ENCODE measurements at places on chromosomes 2 and 18. TPM values are rescaled to one million over a fixed set of nuclear protein-coding genes. Genes with fewer than 3 reads are reported as not detected.
A peak's percentile ranks its signal among the peaks of the same experiment; 100 is the strongest.

The TSGA10 gene
- 7.5 TPM for total RNA-seq

The CRYBA2 gene
- not detected for total RNA-seq

The STEAP3 gene
- total RNA-seq: 44.8 TPM

The OSBPL1A gene
- total RNA-seq: 50.5 TPM

The LYG1 gene
- 0.23 TPM for total RNA-seq

The UGT1A10 gene
- total RNA-seq: not detected

The PDE6D gene
- 31.4 TPM for total RNA-seq

The CFC1 gene
- total RNA-seq: not detected

- no peaks in the 10 kb centered on the region for H3K36me3 ChIP-seq
- no peak overlapping the region for H3K27ac ChIP-seq
- DNase-seq: no peak
- H3K4me3 ChIP-seq: no peak overlapping the region
These were observed 200.6 kb downstream of the NAPG start for GRCh38 chr18:10726198-10727068.

DNA sequence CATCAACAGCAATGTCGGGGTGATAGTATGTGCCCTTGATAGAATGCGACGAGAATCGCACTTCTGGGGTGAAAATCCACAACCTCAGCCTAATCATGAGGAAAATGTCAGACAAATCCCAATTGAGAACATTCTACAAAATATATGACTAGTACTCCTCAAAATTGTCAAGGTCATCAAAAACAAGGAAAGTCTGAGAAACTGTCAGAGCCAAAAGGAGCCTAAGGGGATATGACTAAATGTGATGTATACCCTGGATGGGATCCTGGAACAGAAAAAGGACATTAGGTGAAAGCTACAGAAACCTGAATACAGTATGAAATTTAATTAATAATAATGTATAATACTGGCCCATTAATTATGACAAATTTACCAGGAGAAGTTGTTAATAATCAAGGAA lies 7.6 kb upstream of the CACNB4 start:
- no peaks in the 10 kb centered on the region for H3K4me1 ChIP-seq
- no peaks in the 10 kb centered on the region for H3K27me3 ChIP-seq
- no peak for DNase-seq
- H3K4me3 ChIP-seq: no peak overlapping the region
- H3K36me3 ChIP-seq: no peaks in the 10 kb centered on the region
- no peak overlapping the region for H3K27ac ChIP-seq

DNA sequence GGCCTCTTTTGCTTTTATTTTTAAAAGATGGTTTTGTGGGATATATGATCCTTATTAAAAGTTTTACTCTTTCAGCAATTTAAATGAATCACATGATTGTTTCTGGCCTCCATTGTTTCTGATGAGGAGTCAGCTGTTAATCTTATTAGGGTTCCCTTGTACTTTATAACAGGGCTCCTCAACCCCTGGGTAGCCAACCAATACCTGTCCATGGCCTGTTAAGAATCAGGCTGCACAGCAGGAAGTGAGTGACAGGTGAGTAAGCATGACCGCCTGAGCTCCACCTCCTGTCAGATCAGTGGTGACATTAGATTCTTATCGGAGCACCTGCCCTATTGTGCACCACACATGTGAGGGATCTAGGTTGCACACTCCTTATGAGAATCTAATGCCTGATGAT lies 45.1 kb upstream of the FAM98A start:
- H3K36me3 ChIP-seq: no peaks in the 10 kb centered on the region
- no peak overlapping the region for H3K4me3 ChIP-seq
- no peak overlapping the region for H3K27ac ChIP-seq
- H3K27me3 ChIP-seq: no peaks in the 10 kb centered on the region
- no peaks in the 10 kb centered on the region for H3K4me1 ChIP-seq

DNA sequence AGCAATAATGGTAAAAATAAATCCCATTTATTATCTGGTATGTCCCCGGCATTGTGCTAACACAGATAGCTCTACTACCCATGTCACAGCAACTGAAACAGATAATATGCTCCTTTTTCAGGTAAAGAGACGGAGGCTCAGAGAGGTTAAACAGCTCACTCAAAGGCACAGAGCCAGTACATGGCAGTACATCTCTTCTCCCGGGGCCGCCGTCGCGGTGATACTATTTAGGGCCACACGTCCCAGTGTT lies 693 bp upstream of the PDK1 start:
- H3K27me3 ChIP-seq: no peaks in the 10 kb centered on the region
- peak overlapping the region; percentile 91 for H3K4me3 ChIP-seq
- H3K4me1 ChIP-seq: peaks cover 23% of the 10 kb centered on the region
- peak overlapping the region; percentile 87 for H3K27ac ChIP-seq
- DNase-seq: no peak

GRCh38 chr18:9482790-9483189 lies 7.5 kb downstream of the RALBP1 start:
- H3K4me3 ChIP-seq: no peak overlapping the region
- H3K4me1 ChIP-seq: no peaks in the 10 kb centered on the region
- no peak overlapping the region for H3K27ac ChIP-seq
- no peaks in the 10 kb centered on the region for H3K27me3 ChIP-seq

- H3K27ac ChIP-seq: peak overlapping the region; percentile 76
- H3K27me3 ChIP-seq: no peaks in the 10 kb centered on the region
- peaks cover 2% of the 10 kb centered on the region for H3K36me3 ChIP-seq
- DNase-seq: no peak
These were observed 657 bp upstream of the BIN1 start for GRCh38 chr2:127107622-127107999.

GRCh38 chr2:62042944-62043343 lies 137.5 kb downstream of the COMMD1 start:
- H3K4me1 ChIP-seq: no peaks in the 10 kb centered on the region
- no peak overlapping the region for H3K27ac ChIP-seq
- H3K36me3 ChIP-seq: no peaks in the 10 kb centered on the region
- H3K4me3 ChIP-seq: no peak overlapping the region
- H3K27me3 ChIP-seq: no peaks in the 10 kb centered on the region
- no peak for DNase-seq

GRCh38 chr2:220226076-220226475 lies 598.6 kb downstream of the SLC4A3 start:
- no peak overlapping the region for H3K4me3 ChIP-seq
- peaks cover 6% of the 10 kb centered on the region for H3K4me1 ChIP-seq
- peak overlapping the region; percentile 81 for H3K27ac ChIP-seq
- DNase-seq: no peak
- no peaks in the 10 kb centered on the region for H3K36me3 ChIP-seq

GRCh38 chr2:218962859-218963492 lies 3.5 kb downstream of the CDK5R2 start:
- no peaks in the 10 kb centered on the region for H3K27me3 ChIP-seq
- H3K27ac ChIP-seq: no peak overlapping the region
- H3K36me3 ChIP-seq: no peaks in the 10 kb centered on the region
- 0 out of 2 replicates have a peak, but pooled peaks cover 4% of the 10 kb centered on the region for H3K4me1 ChIP-seq
- H3K4me3 ChIP-seq: no peak overlapping the region

DNA sequence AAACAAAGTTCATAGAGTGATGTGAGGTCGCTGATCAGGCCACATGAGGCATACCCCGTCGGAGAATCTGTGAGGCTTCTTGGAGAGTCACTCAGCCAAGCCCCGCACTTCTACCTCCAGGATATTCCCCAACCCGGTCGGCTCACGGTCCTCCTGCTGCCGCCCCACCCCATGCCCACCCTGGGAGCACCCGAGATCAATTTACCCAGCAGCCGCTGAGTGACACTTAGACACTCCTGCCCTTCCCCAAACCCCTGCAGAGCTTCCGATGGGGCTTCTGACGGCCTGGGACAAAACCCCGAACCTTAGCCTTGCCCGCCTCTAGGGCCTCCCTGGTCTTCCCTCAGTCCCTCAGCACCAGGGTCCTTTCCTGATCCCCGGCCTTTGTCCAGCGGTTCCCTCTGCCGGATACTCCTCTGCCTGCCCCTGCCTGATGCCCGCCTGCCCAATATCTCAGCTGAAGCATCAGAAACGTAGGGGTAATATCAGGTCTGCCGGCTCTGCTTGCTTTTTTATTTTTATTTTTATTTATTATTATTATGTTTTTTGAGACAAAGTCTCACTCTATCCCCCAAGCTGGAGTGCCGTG lies 18.9 kb upstream of the OTOS start:
- H3K27ac ChIP-seq: no peak overlapping the region
- no peak overlapping the region for H3K4me3 ChIP-seq
- DNase-seq: no peak
- no peaks in the 10 kb centered on the region for H3K27me3 ChIP-seq
- no peaks in the 10 kb centered on the region for H3K4me1 ChIP-seq

GRCh38 chr2:40332191-40332826 lies 119.6 kb downstream of the SLC8A1 start:
- no peak overlapping the region for H3K4me3 ChIP-seq
- no peaks in the 10 kb centered on the region for H3K27me3 ChIP-seq
- H3K27ac ChIP-seq: no peak overlapping the region
- no peaks in the 10 kb centered on the region for H3K36me3 ChIP-seq
